Subcutaneous adipose tissue (tissue), 4 donors: ENCODE measurements at places on chromosomes 1 and 21. TPM values are rescaled to one million over a fixed set of nuclear protein-coding genes. Genes with fewer than 3 reads are reported as not detected.

The PLA2G2C gene
- not detected for total RNA-seq

The TPTE gene
- total RNA-seq = not detected

The SPATA6 gene
- 20.7 TPM for total RNA-seq

The NR0B2 gene
- not detected for total RNA-seq

The C1orf105 gene
- not detected for total RNA-seq

The ACOT11 gene
- total RNA-seq = 2.6 TPM

The XKR8 gene
- 4.6 TPM for total RNA-seq
